Fibroblast of skin of scalp (primary cell): ENCODE measurements at places on chromosomes 3 and 15.

GRCh38 chr15:52183562-52184173, 7.5 kb downstream of the GNB5 start:
- peak; percentile 38 for DNase-seq

GRCh38 chr3:194443901-194444300, 42.9 kb downstream of the ATP13A3 start:
- peak; percentile 76 for DNase-seq

- DNase-seq = peak; percentile 28
Observed at GRCh38 chr3:40267937-40268724, 41.4 kb upstream of the EIF1B start.

DNA sequence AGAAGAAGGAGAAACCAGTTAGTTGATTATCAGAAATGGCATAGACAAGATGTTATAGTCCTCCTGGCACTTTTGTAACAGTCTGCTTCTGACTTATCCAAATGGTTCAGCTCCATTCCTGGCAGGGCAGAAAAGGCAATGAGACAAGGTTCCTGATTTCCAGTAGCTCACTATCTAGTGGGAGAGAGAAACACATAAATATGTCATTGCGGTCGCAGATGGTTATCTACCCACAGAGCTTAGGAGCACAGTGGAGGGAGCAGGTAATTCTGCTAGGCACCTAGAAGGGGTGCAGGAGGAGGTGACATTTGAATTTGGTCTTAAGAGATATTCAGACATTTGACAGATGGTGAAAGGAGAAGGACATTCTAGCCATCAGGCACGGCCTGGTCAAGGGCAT, 78.1 kb downstream of the TAMM41 start:
- DNase-seq = no peak

GRCh38 chr3:124997303-124998246, 58.2 kb downstream of the HEG1 start:
- DNase-seq = no peak

- no peak for DNase-seq
Observed at GRCh38 chr3:27923349-27924068, 201.4 kb upstream of the EOMES start.

DNA sequence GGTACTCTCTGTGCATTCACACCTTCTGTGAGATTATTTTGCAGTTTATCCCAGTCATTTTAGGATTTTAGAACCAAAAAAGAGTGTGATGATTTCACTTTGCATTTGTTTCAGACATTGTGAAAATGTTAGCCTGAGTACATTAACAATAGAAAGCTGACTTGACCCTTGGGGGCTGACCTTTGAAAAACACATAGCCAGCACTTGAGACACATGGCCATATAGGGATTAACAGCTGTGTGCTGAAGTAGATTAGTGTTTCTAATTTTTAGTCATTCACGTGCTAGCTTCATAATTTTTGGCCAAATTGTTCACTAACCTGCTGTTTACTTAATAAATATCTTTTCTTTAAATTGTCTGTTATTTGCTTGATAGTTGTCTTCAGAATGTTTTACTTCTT, 3.5 kb downstream of the FEM1B start:
- DNase-seq = no peak

- peak; percentile 78 for DNase-seq
Observed at GRCh38 chr15:32706704-32707103, 11.1 kb upstream of the GREM1 start.

- DNase-seq = no peak
Observed at GRCh38 chr3:149235599-149236424, 14.2 kb upstream of the CP start.

- DNase-seq = peak; percentile 81
Observed at GRCh38 chr3:12194209-12194608, 35.5 kb upstream of the TIMP4 start.

- no peak for DNase-seq
Observed at GRCh38 chr3:98557324-98558010, 25.7 kb downstream of the GPR15 start.
